ENCODE measurements at places on chromosomes 5 and 9.

- no peak for DNase-seq
Measured at GRCh38 chr9:105297442-105298075, 53.1 kb downstream of the SLC44A1 start.

GRCh38 chr9:114259798-114260523 lies 62.9 kb upstream of the ORM1 start:
- no peak for DNase-seq

DNA sequence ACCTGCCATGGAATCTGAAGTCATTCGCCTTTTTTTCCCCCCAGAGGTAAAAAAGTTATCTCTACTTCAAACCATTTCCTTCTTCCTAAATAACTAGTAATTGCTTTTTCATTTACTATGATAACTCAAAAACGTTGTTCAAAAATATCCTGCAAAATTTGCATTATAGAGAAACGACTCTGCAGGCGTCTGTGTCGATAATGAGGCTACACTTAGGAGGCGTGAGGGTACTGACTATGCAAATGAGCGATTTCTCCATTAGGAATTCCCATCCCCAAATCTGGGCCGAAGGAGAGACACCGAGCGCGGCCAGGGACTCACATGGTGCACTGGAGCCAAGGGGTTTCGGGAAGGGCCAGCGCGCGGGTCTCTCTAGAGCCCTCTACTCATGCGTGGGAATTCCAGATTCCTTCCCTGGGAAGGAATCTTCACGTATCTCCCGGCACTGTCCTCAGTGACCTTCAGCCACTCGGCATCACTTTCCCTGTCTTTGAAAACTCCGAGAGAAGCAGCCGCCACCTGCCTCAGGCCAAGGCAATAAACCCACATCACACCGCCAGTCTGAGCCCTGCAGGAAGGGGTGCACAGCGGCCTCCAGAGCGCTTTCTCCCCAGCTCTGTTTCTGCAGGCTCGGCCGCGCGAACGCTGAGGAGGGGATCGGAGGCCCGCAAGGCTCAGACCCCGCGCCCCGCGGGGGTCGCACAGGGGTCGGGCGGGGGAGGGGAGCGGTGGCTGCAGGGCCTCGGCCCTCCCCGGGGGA lies 718 bp upstream of the DENND4C start:
- peak; percentile 74 for DNase-seq

- DNase-seq, result no peak
Measured at GRCh38 chr9:26502311-26502710, 390.3 kb downstream of the CAAP1 start.

- DNase-seq, result no peak
Measured at GRCh38 chr5:13976223-13976622, 31.7 kb upstream of the DNAH5 start.

- no peak for DNase-seq
Measured at GRCh38 chr9:108746864-108747263, 108.9 kb downstream of the ACTL7B start.

DNA sequence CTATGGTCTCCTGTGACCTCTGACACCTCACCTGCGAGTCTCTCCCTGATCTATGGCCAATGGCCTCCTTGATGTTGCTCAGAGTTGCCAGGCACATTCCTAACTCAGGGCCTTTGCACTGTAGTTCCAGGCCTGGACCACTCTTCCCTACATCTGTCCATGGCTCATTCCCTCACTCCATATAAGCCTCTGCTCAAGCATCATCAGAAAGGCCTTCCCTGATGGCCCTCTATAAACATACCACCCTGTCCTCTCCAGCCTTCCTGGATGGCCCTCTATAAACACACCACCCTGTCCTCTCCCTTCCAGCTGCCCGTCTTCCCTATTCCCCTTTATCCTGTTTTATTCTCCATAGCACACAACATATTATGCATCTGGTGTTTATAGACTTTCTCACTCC lies 102.8 kb downstream of the GTF3C4 start:
- no peak for DNase-seq

GRCh38 chr5:167899490-167900070 lies 391.9 kb upstream of the WWC1 start:
- DNase-seq, result no peak
